ENCODE measurements at places on chromosomes 11 and 22.

- no peak for DNase-seq
Observed at GRCh38 chr11:117187799-117188481, 9.4 kb downstream of the SIDT2 start.

GRCh38 chr11:127018683-127019279 lies 18.2 kb upstream of the KIRREL3 start:
- DNase-seq = no peak

- DNase-seq = no peak
Observed at GRCh38 chr11:7651140-7651551, 22.2 kb downstream of the CYB5R2 start.

DNA sequence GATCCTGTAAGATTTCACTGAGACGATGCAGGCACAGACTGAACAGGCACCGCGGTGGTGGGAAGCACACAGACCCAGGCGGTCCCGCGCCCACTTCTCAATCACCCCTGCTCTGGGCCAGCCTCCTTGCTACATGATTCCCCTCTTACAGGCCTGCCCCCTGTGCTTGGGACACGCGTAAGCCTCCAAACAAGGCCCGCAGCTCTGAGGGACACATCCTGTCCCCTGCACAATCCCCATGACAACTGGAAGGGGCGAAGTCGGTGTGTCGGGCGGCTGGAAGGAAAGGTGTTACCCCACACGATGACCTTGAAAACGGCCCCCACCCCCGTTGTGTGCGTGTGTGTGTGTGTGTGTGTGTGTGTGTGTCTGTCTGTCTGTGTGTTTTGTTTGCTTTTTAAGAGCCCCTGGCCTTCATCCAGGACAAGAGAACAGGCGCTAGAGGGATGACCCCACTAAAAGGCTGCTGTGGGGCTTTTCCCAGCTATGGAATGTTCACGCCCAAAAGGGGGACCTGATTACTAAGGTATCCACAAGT lies 13.1 kb downstream of the CELSR1 start:
- DNase-seq = no peak

GRCh38 chr11:119843877-119844276 lies 114.9 kb upstream of the NECTIN1 start:
- DNase-seq = no peak

GRCh38 chr11:66976028-66976467 lies 944 bp downstream of the C11orf86 start:
- DNase-seq = peak; percentile 29

DNA sequence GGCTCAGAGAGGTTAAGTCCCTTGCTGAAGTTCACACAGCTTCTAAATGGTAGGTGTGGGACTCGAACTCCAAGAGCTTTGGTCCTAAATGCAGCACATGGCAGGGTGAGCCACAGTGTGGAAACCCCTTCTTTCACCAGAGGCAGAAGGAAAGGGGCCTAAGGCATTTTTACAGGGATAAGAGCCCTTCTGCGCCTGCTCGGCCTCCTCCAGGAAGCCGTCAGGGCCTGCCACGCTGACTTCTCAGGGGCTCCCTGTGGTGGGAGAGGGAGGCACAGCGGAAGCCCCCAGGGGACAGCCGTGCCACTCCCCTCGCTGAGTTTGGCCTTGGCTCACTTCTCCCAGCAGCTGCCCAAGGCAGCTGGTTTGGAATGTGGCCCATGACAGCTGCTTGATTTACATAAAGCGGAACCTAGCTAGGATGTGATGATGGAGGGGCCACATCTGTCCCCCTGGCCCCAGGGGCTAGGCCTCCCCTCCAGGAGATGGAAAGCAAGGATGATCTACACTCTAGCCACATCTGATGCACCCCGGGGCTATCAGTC lies 35.4 kb downstream of the CD82 start:
- no peak for DNase-seq

DNA sequence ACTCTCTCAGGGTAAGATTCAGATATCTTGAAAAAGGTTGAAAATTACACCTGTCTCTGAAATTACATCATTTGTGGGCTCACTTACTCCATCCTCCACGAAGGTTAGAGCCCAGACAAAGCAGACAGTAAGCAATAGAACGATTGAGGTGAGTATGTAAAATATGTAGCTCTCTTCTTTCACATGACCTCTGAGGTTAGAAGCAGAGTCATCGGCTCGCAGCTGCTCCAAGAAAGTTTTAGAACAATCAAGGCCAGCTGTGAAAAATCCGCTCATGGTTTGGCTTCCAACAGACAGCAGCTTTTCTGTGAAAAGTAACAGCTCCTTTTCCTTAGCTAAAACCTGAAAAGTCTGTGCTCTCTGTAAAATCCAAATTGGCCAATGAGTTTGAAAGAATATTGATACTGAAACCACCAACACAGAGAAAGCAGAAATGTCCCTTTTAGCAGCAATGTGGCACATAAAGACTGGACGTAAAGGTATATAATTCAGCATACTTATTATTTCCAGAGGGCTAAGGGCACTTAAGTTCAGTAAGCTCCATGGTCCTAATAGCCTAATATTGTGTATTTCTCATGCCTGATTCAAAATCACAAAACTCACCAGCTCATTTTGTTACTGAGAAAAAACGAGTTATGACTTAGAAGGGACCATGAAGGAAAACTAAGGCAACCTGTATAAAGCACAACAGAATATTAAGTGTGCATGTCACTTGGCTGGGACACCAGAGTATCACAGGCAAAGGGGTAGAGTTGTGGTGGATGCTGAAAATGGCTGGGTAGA lies 78.2 kb downstream of the FAM76B start:
- DNase-seq = peak; percentile 32

GRCh38 chr11:32310214-32310601 lies 125.1 kb downstream of the WT1 start:
- no peak for DNase-seq

- no peak for DNase-seq
Observed at GRCh38 chr11:36365907-36366306, 69.8 kb downstream of the PRR5L start.

DNA sequence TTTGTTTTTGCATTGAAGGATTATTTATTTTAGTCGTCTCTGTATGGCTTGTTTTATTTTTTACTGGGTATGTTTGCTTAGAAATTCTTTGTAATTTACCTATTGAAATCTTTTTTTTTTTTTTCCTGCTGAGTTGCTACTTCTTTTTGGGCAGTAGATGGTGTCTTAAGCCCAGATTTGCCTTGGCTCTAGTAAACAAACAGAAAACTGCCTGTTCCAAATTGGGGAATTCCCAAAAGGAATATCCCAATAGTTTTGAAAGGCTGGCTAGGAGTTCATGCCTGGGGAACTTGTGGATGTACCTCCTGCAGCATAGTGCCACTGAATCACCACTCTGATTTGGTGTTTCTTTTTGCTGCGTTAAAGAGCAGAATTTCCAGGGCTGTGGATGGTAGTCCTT lies 17.7 kb downstream of the PAMR1 start:
- DNase-seq = no peak

DNA sequence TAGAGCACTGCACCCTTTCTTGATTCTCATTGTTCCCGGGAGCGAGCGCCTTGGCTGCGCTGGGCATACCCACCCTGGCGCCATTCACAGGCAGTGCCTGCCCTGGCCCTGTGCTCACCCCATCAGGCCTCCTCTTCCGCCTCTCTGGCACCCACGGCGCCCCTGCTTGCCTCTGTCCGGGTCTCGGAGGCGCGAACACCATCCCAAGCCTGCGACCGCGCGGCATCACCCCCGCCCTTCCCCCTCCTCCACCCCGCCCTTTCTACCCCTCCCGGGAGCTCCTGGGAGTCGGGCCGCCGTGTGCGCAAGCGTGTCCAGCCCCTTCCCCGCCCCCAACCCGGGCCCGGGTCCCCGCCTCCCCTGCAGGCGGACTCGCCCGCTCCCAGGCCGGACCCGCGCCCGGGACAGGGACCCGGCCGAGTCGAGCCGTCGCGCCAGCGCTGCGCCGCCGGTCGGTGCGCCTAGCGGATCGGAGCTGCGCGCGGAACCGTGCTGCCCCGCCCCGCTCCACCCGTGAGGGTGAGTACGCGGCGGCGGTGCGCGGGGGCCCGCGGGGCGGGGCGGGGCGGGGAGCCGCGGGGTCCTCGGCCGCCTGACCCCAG lies at the start of gene ST3GAL4:
Gene ST3GAL4 (plus strand): TSS at position 363 of the 602 bp plus-strand sequence. CDS start 50,470 bp downstream, outside the sequence.
- DNase-seq = peak; percentile 92

Data from activated CD4-positive, alpha-beta T cell treated with anti-CD3 and anti-CD28 coated beads, Interleukin-2, Interleukin-6, amounts not matched to agents 100 ng/mL and 50 ng/mL, durations not matched to agents 16 hours and 8 hours (primary cell).